ENCODE measurements at places on chromosomes 11 and 22.

DNA sequence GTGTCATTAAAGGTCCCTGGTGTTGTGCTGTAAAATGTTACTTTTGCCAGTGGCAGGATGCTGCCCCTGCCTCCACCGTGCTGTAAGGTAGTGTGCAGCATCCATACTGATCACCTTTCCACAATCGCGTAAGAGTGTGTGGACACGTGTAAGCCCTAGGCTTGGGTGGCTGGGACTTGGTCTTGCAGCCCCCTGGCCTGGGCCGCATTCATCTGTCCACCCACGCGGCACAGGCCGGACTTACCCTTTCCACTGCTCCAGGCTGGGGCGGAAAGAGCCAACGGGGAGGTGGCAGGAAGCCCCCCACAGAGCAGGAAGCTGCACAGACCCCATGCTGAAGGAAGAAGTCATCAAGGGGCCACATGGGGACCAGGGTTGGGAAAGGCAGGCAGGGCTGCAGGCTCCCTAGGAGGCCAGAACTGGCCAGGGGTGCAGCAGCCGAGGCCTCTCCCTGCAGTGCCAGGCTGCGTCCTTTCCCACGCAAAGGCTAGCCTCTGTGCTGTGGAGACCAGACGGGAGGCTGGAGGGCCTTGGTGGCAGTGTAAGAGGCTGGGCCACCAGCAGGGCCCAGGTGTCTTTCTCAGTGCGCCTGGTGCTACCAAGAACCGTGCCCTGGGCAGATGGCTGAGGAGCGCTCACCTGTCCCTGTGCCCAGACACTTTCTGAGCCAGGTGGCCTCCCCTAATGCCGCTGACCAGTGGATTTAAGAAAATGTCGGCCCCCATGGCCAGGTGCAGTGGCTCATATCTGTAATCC, 11.7 kb upstream of the TMEM191C start:
- peak; percentile 66 for DNase-seq
- no peaks in the 10 kb centered on the region for H3K27me3 ChIP-seq
- no peak overlapping the region for H3K27ac ChIP-seq
- H3K36me3 ChIP-seq: no peaks in the 10 kb centered on the region
- H3K4me1 ChIP-seq: no peaks in the 10 kb centered on the region

- no peak for DNase-seq
- H3K27ac ChIP-seq: peak overlapping the region; percentile 86
- no peak overlapping the region for H3K4me3 ChIP-seq
- no peaks in the 10 kb centered on the region for H3K4me1 ChIP-seq
- H3K36me3 ChIP-seq: no peaks in the 10 kb centered on the region
- no peaks in the 10 kb centered on the region for H3K27me3 ChIP-seq
Observed at GRCh38 chr22:41288245-41288946, 2.4 kb upstream of the RANGAP1 start.

- no peaks in the 10 kb centered on the region for H3K36me3 ChIP-seq
- peak overlapping the region; percentile 28 for H3K4me3 ChIP-seq
- H3K27me3 ChIP-seq: no peaks in the 10 kb centered on the region
- no peak overlapping the region for H3K27ac ChIP-seq
- no peak for DNase-seq
Observed at GRCh38 chr11:74310857-74311256, 583 bp downstream of the P4HA3 start.

- no peak overlapping the region for H3K4me3 ChIP-seq
- no peak for DNase-seq
- no peak overlapping the region for H3K27ac ChIP-seq
- H3K4me1 ChIP-seq: peaks cover 2% of the 10 kb centered on the region
- H3K36me3 ChIP-seq: no peaks in the 10 kb centered on the region
Observed at GRCh38 chr11:96063886-96064285, 140.0 kb upstream of the MTMR2 start.

DNA sequence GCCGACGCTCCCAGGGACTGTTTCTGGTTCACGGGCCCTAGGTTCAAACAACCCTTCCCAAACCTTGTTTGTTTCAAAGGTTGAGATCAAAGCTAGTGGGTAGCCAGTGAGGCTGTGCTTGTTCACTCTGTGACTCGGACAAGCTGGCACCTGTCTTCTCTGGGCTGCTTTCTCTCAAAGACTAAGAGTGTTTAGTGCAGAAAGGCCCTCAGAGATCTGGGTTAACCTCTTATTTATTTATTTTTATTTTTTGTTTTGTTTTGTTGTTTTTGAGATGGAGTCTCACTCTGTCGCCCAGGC, 13.0 kb upstream of the MALAT1 start:
- H3K27me3 ChIP-seq: no peaks in the 10 kb centered on the region
- peak overlapping the region; percentile 87 for H3K27ac ChIP-seq
- peak; percentile 30 for DNase-seq
- H3K4me3 ChIP-seq: no peak overlapping the region
- H3K36me3 ChIP-seq: no peaks in the 10 kb centered on the region
